HT1080 (cell line): ENCODE measurements at places on chromosomes 7 and 10. TPM values are rescaled to one million over a fixed set of nuclear protein-coding genes. Genes with fewer than 3 reads are reported as not detected.

Gene CDK14
- 6.9 and 8.1 TPM in 2 replicates for total RNA-seq

- DNase-seq = no peak
These were observed 81.1 kb downstream of the PLPP4 start for GRCh38 chr10:120538091-120538490.

GRCh38 chr10:71312811-71313789, 6.0 kb upstream of the SLC29A3 start:
- DNase-seq = no peak

DNA sequence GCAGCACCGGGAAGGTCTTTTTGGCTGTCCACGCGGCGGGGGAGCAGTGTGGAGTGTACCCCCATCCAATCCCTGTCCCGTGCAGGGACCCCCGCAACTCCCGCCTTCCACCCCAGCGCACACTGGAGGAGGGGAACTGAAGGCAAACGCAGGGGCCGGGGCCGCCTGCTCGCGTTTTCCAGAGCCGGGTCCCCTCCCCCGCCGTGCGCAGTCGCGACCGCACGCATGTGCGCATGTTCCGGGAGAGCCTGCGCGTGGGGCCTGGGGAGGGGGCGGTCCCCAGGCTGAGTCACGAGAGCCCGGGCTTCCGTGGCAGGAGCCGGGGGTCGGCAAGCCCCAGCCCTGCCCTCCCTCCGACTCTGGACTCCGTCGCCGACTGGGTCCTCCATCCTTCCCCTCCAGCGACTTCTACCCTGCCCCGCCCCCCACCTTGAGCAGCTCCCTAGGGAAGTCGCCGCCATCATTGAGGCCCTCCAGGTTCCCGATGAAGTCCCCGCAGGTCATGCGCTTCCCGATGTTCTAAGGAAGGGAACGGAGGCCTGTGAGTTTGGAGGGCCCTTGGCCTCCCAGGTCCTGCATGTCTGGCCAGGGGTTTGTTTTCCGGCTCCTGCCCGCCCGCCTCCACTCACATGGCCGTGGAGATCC, 8.0 kb downstream of the PSD start:
- DNase-seq = no peak

DNA sequence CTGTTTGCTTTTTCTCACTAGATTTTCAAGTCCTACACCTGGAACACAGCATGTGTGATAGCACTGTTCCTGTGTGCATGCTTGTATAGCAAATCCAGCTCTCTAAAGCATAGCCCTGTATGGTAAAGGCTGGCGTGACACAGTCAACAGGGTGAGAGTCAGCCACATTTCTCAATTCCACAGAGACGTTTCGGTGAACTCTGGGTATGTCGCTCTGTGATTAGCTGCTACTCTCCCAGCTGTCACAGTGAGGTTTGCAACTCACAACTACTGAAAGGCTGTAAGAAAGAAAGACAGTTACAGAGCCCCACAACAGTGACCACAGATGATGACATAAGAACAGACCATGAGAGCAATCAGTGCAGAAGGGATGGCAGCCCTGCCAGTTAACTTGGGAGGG, 170.6 kb upstream of the IMMP2L start:
- DNase-seq = no peak

Gene ATAD1
- 31.3 and 42.3 TPM in 2 replicates for total RNA-seq

DNA sequence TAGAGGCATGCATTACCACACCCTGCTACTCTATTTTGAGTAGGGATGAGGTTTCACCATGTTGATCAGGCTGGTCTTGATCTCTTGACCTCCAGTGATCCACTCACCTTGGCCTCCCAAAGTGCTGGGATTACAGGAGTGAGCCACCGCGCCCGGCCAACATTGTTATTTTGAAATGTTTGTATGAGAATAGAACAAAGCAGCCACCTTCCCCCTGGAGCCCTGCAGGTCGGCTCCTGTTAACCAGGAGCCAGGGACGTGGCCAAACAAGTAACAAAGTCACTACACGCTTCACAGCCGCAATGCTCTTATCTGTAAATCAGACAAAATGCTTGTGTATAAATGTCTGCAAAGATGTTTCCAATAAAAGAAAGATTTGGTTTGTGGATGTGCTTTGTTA, 295.4 kb downstream of the CNTNAP2 start:
- DNase-seq = no peak

DNA sequence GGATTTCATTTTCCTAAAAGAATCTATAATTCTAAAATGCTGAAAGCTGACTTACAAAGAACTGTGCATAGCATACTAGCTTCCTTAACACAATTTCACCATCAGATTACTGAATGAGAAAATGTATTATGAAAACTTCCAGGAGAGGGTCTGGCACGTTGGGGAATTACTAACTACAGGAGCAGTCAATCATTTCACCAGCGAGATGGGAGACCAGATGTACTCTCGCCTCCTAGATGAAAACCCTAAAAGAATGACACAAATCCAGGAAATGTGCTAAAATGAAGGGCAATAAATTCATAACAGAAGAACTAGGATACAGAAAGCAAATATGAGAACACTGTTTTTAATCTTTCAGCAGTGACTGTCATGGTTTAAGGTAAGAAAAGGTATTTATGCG, 330.8 kb downstream of the ABCA13 start:
- DNase-seq = no peak

Gene HMX2
- 0.06 TPM in 1 of 2 replicates, not detected in the other for total RNA-seq

Gene PVRIG
- not detected in 2 replicates for total RNA-seq

Gene VIPR2
- not detected in 2 replicates for total RNA-seq

Gene ELMO1
- total RNA-seq = 6.2 and 12.3 TPM in 2 replicates

DNA sequence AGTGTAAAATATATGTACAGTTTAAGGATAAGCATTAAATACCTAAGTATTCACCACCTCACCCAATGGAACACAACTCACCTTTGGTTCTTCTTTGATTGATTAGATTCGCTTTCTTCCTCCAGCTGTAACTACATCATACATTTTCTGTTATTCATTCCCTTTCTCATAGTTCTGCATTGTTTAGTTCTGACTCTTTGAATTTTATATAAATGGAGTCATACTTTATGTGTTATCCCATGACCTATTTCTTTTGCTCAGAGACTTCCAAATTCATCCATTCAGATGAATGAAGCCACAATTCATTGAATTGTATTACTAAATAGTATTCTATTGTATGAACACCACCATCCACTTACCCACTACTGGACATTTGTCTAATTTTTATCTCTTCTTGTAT, 12.3 kb downstream of the THNSL1 start:
- no peak for DNase-seq

Gene TEX47
- not detected in 2 replicates for total RNA-seq

GRCh38 chr7:983616-984071, 663 bp downstream of the CYP2W1 start:
- DNase-seq = no peak

GRCh38 chr7:28595801-28596200, 183.5 kb downstream of the CREB5 start:
- no peak for DNase-seq

Gene SH2D4B
- 0.05 TPM in 1 of 2 replicates, not detected in the other for total RNA-seq

Gene SFRP5
- not detected in 2 replicates for total RNA-seq

GRCh38 chr10:12412666-12413368, 63.5 kb downstream of the CAMK1D start:
- DNase-seq = no peak

GRCh38 chr7:46725136-46725535, 804.1 kb upstream of the IGFBP3 start:
- no peak for DNase-seq

DNA sequence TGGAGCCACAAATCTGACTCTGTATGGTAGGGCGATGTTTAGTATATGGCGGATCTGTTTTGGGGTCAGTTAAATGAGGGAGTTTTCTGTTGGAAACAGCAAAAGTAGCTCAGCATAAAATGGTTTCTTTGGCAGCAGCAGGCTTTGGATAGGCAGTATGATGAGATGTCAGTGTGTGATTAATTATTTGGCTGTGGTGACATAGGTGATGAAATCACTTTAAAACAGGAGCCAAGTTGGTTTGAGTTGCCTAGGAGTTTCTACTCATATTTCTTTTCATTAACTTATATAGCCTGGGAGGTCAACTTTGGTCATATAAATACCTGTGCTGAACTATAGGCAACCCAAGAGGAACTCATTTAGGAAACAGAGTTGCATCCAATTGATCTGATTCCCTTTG, 291.2 kb downstream of the LRMDA start:
- no peak for DNase-seq

GRCh38 chr10:4070921-4071660, 286.1 kb upstream of the KLF6 start:
- no peak for DNase-seq
